Occipital lobe (tissue), 3 donors: ENCODE measurements at places on chromosomes 4 and X. TPM values are rescaled to one million over a fixed set of nuclear protein-coding genes. Genes with fewer than 3 reads are reported as not detected.

DNA sequence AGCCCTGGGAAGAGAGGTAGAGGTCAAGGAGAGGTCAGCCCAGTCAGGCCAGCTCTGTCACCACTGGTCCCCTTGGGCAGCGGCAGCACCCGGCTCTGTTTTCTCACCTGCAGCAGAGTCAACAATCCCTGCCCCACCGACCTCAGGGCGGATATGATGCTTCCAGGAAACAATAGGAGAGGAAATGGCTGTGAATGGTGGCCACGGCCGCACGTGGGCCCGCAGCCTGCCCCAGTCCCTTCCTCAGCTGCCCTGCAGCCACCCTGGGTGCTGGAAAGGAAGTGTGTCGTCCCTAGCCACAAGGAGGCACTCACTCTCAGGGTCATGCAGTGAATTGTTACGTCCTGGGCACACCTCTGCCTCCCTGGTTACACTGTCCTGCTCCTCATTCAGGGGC, 92.5 kb upstream of the ENPP6 start:
- DNase-seq, result no peak

DNA sequence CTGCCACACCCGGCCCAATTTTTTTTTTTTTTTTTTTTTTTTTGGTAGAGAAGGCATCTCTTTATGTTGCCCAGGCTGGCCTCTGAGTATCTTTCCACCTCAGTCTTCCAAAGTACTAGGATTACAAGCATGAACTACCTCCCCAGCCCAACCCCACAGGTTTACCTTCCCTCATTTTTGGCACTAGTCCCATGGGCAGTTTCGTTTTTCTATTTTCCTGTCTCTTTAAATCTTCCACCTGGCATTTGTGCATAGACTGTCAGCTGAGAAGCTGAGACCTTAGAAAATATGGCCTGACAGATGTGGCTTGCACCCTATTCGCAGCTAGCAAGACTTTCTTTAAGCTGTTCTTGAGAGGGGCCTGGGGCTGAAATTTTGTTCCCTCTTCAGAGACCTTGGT, 27.9 kb downstream of the TNIP2 start:
- no peak for DNase-seq

- no peak for DNase-seq
Observed at GRCh38 chr4:122744229-122744628, 11.7 kb downstream of the BBS12 start.

DNA sequence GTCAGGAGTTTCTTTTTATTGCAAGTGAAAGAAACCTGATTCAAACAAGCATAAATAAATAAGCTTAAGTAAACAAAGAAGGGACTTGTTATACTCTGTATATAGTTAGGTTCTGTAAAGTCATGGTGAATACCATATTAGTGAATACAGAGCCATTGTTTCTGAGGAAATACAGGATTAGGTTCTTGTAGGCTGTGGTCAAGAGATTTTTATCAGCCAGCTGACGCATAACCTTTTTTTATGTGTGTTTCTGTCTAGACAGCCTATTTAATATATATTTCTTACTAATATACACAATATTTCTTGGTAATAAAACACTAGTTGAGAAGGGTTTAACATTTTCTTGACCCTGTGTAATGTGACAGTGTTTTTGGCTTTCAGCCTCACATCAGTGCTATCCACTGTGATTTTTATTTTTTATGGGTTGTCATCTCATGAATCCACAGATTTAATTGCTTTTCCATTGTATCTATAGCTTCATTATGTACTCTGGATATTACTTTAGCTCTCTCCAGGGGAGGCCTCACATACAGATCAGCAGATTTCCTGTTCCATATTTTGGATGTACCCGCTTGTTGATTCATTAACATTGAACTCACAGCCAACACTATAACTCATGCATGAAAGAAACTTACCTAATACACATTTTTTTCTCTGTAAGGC, 8.0 kb downstream of the HERC3 start:
- no peak for DNase-seq

DNA sequence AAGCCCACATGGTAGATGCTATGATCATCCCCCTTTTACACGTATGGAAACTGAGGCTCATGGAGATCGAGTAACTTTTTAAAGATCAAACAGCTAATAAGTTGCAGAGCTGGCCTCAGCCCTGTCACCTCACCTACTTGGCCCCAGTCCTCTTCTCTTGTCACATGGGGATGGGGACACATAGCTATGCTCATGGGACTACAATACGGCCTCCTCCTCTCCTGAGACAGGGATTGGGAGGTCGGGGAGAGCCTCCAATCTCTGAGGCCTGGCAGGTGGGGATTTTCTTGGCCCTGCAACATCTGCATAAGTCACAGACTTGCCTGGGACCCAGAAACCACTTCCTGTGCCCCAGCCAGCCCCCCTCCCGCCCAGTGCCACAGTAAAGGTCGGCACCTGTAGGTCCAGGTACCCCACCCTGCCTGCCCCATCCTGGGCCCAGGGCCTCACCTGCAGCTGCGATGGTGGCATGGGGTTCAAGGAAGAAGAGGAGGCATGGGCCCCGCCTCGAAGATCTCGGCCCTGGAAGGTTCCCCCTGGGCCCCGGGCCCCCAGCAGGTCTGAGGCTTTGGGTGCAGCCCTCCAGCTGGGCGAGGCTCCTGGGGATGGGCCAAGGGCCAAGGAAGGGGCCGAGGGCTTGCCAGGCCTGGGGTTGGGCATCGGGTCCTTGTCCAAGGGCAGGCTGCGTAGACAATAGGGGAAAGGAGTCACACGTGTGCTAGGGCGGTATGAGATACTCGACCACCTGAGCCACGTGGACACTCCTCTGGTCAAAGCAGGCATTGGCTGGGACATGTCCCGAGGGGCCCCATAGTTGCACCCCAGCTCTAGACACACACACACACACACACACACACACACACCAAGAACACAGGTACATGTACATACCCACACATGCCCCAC, 6.4 kb downstream of the FOXP3 start:
- no peak for DNase-seq

The ZNF157 gene
- total RNA-seq, result 4.7 TPM

The KIT gene
- total RNA-seq, result 33.4 TPM

The VCX gene
- total RNA-seq, result not detected
